Activated gamma-delta T cell treated with Interleukin-2 at 50 U/mL for 16 hours (primary cell): ENCODE measurements at places on chromosomes 13 and 19.

DNA sequence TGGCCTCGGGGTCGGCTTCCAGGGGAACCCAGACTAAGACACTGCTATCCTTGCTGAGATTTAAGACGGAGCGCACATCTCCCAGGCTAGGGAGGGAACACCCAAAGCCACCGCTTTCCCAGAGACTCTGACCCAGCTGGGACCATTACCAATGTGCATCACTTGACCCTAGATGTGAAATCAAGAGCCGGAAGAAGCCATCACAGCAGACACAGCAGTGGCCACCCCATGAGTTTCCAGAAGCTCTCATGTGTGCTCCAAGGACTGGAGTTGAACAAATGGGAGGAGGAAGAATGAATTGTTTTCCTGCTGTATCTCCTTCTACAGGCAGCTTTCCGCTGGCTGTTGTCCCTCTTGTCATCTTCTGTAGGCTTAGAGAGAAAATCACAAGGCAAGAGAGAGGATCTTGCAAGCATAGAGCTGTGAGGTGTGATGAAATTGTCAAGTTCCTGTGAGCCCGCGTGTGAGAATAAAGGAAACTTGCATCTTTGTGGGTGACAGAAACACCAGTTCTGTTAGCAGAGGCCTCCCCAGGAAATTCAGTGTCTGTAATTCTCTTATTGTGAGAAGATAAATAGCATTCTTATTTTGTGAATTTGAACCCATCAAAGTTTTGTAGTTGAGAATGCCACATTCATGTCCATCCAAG, 711.8 kb downstream of the UQCRFS1 start:
- no peak for DNase-seq

- no peak for DNase-seq
Measured at GRCh38 chr13:109611912-109612691, 174.3 kb downstream of the IRS2 start.

DNA sequence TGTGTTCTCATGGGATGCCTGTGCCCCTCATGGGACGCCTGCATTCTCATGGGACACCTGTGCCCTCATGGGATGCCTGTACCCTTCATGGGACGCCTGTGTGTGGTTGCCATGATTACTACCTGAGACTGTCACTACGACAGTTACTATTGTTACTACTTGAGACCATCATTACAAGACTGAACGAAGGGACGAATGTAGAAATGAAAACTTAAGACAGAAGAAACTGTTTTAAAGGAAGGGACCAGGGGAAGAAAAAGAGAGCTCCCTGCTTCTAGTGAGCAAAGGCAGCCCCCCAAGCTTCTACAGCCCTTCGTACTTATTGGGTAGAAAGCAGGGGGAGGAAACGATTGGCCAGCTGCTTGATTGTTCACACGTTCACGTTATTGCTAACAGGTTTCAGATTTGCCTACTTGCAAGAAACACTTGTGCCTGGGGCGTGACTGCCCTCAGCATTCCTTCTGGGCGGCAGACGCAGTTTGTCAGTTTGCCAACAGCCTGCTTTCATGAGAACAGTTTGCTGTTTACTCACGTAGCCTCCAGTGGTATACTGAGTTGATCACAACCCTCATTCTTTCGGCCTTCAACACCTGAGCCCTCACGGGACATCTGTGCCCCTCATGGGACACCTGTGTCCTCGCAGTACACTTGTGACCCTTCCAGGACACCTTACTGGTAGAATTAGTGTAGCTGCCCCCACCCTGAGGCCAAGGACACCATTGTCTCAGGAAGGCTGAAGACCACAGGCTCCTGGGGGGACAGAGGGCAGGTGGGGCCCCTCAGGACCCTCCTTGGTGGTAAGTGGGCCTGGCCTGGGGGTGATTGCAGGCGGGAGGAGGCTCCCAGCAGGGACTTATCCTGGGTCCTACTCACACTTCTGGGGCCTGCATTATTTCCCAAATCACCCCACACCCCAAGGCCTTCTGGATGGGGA, 2.5 kb upstream of the S1PR4 start:
- DNase-seq = no peak

DNA sequence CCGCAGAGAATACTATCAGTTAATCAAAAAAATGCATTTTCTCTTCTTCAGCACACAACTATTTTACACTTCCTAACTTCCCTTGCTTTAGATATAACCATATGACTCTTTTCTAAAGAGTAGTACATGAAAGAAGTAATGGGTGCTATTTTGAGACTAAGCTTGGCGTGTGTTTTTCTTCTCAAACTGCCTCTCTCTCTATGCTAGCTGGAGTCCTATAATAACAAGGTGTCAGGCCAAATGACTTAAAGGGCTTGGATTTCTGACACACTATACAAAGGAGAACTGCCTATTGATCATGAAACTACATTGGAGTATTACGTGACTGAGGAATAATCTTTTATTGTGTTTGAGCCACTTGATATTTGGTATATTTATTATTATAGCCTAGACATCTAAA, 1330.1 kb upstream of the SPRY2 start:
- no peak for DNase-seq

DNA sequence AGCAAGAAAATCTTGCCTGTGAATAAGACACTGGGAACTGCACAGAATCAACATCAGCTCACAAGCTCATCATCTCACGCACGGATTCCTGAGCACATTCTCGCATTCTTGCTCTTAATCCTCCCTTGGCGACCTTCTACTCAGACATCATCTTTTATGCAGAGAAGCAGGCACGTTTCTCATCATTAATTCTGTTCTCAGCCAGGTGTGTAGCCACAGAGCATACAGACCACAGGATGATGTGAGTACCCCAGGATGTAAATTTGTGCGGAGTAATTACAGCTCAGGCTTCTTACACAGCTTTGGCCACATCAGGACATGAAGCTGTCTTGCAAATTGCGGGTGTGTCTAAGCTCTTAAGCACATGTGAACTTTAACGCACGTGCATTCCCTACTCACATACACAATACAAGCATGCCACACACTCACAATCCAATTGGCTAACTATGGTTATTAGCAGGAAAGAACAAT, 36.5 kb upstream of the SACS start:
- DNase-seq = no peak

- DNase-seq = no peak
Measured at GRCh38 chr19:45492627-45493470, 4.0 kb downstream of the RTN2 start.

- no peak for DNase-seq
Measured at GRCh38 chr19:7122701-7123100, 53.2 kb downstream of the ZNF557 start.

GRCh38 chr19:46014534-46014933, 8.3 kb downstream of the PGLYRP1 start:
- no peak for DNase-seq

GRCh38 chr19:55316646-55317045, 8.5 kb downstream of the TMEM150B start:
- no peak for DNase-seq

- DNase-seq = no peak
Measured at GRCh38 chr19:18428173-18428786, 9.1 kb downstream of the SSBP4 start.

DNA sequence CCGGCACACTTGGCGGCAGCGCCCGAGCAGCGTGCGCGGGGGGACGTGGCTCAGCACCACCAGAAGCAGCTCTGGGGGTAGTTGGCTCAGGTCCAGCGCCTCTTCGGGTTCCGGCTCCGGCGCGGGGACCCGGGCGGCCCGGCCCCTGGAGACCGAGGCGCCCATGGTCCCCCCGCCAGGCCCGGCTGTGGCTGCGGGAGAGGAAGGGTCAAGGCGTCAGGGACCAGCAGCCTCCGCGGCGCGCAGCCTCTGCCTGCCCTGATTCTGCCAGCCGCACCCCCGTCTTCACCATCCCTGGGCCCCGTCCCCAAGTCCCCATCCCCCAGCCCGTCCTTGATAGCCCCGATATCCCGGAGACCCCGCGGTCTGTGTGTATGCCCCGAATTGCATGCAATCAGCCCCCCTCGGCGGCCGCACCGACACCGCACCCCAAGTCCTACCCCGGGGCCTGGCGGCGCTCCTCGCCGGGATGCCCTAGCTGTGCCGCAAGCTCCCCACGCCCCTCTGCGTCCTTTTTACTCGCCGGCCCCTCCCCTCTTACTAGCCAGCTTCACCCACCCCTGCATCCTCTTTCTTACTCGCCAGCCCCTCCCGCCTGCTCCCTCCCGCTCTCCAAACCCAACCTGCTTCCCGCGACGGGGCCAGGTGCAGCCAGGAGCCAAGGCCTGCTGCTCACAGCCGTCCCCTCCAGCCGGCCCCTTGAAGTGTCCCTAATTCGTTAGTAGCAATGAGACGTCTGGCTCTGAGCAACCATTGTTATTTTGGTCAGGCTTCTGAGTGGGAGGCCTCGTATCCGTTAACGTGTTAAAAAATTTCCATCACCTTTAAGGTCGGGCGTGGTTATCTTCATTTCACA, at the start of gene FBXO27:
Gene FBXO27, minus strand, starts transcription at position 487 of the 856 bp plus-strand sequence. Its CDS starts 322 bp downstream, at position 165.
- DNase-seq = no peak

- no peak for DNase-seq
Measured at GRCh38 chr13:39318161-39318560, 279.9 kb downstream of the NHLRC3 start.

- no peak for DNase-seq
Measured at GRCh38 chr19:2770055-2771013, 12.7 kb downstream of the SGTA start.

DNA sequence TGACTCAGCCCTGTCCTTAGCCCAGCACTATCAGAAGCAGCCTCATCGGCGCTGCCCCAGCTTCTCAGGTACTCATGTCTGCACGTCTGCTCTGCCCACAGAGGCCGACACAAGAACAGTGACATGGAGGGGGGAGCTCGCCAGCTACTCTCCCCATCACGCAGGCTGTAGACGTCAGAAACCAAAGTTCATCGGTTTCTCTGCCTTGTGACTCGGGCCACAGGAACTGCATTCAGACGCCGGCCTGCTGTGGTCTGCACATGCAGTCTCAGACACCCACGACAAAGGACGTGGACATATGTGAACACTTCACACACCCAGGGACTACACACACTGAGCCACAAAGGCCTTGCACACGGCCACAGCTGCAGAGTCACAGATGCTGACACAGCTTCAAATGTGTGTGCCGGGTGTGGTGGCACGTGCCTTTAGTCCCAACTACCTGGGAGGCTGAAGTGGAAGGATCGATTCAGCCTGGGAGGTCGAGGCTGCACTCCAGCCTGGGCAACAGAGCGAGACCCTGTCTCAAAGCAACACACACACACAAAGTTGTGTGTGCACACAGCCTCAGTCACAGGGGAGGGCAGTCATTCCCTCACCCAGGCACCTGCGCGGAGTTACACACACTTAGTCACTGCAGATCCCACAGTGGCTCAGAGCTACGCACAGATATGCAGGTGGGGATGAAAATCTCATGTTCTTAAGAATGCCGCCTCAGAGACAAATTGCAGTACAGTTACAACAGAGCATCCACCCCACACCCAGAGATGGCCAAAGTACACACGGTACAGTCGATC, 4.9 kb upstream of the ZFP36 start:
- DNase-seq = peak; percentile 86

DNA sequence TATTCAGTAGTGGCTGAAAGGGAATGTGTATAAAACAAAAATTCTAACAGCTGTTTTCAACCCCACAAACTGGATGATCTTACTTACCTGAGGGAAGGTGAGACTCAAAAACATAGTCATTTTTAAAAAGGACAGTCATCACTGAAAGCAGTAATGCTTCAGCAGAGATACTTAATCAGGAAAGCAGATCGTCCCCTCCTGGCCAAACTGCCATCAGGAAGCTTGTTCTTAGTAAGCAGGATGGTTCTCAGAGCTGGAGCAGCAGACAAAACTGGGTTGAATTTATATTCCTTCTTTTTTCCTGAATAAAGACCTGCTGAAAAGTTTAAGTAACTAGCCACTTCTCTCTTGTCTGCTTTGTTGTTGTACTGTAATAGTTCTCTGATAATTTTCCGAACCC, 1156.5 kb downstream of the OLFM4 start:
- no peak for DNase-seq

DNA sequence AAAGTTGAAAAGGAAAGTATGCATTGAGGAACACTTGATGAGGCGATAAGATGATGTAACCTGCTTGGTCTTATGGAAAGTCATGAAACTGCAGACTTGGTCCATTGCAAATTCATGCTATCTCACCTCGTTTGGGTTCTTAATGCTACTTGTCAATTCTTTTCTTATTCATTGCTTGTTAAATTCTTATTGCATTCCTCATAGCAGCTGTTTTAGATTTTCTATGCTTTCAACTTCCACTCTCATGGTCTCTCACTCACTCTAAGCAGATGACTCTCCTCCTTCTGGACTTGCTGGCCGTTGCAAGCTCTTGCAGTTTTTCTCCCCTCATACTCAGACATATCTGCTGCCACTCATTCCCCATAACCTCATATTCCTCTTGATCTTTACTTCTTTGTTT, 67.8 kb upstream of the CSNK1A1L start:
- no peak for DNase-seq

GRCh38 chr13:28710161-28710560, 8.6 kb downstream of the SLC46A3 start:
- DNase-seq = no peak

DNA sequence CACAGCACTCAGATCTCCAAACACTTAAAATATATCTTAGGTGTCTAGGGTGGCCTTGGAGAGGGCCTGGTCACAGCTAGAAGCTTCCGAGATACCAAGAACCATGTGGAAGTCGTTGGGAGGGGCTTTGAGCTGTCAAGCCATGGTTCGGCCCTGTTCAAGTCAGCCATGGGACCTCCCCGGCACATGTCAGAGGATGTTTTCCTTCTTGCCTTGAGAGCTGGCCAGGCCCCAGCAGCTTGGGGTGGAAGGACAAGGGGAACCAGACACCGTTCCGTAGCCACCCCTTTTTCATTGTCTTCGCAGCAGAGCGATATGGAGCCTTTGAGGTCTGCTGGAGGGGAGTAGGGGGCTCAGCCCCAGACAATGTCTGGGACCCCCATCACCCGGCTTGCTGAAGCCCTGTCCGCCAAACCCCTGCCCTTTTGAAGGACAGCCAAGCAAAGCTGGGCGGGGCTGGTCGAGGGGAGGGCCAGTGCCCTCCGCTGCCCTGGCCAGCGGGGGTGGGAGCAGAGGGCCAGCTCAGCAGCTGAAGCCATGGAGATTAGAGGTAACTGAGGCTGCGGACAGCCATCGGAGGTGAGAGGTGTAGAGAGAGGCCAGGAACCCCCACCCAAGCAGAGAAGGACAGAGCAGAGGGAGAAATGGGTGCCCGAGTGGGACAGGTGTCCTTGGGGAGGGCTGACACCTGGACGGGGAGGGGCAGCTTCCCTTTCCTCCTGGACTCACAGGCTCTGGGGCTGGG, 435 bp downstream of the KLK11 start:
- DNase-seq = no peak

DNA sequence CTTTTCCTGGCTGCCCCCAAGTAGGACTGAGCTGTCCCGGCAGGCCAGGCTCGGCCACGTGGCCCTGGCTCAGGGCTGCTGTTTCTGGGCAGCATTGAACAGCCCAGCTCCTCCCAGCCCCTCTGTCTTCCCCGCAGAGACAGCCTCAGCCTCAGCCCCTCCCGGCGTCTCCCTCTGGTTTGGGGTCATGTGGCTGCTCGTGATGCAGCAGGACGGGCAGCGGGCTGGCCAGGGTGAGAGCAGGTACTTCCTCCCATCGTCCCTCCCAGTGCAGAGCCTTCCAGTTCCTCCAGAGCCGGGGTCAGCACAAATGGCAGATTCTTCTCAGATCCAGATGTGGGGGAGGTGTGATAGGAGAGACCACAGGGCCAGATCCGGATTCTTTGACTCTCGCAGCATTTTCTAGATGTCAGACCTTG, 114.6 kb downstream of the KDM4B start:
- DNase-seq = no peak
